ENCODE measurements at places on chromosomes 7 and 10.

- DNase-seq, result no peak
These were observed 317.4 kb upstream of the ZNF32 start for GRCh38 chr10:43965918-43966570.

DNA sequence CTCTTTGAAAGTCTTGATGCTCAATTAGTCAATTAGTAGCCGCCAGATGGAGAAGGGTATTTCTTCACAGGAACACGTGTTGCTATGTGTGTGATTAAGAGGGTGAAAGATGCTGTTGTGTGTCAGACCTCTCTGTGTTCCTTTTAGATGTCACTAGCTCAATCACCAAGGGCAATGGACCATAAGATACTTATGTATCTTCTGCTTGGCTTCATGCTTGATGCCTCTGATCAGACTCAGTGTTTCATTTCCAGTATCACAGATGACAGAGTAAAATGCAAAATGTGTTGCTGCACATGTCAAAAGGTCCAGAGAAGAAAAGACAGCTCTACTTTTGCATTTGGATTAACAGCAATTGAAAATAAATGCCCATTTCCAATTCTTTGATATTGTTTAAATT is 865.9 kb downstream of the CNTNAP2 start:
- DNase-seq, result no peak

GRCh38 chr10:19169684-19170083 is 121.1 kb downstream of the MALRD1 start:
- DNase-seq, result no peak

DNA sequence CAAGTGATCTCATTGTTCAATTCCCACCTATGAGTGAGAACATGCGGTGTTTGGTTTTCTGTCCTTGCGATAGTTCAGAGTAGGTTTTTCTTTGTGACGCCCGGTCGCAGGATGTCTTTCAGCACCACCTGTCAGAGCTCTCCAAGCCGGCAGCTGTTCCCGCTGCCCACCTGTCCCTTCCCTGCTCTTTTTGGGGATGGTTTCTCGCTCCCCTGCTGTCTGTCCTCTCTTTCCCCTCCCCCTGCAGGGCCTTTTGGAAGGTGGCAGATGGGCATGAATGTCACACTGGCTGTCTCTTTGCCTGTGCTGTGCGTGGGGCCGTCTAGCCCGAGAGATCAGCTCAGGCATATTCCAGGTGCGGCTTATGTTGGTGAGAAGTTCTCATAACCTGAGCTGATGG is 137.0 kb downstream of the GRK5 start:
- no peak for DNase-seq

DNA sequence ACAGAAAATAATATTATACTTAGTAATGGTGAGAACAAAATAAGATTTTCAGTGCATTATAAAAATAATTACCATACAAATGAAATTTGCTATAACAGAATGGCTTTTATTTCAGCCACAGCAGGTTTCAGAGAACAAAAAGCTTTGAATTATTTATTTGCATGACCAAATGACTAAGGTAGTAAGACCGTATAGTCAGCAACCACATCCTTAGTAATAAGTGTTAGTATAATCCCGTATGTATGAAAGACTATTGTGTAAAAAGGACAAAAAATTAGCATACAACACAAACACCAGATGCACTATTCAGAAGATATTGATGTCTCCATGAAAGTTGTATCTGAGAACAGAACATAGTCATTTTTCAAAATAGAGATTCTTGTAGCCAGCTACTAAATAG is 12.2 kb downstream of the PDZD8 start:
- DNase-seq, result no peak

DNA sequence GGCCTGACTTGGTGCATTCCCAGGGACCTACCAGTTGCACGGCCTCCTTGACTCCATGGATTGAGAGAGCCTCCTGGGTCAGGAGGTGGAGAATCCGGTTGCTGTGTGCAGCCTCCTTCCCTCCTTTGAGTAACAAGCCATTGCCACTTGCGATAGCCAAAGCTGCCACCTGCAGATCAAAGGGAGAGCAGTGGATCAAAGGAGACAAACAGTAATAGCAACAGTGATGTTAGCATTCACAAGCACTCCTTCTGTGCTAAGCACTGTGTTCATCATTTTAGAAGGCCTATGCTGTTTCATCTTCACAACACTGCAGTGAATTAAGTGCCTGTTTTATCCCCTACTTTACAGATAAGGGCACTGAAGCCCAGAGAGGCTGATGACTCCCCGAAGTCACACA is 40.1 kb downstream of the ALDH18A1 start:
- no peak for DNase-seq

DNA sequence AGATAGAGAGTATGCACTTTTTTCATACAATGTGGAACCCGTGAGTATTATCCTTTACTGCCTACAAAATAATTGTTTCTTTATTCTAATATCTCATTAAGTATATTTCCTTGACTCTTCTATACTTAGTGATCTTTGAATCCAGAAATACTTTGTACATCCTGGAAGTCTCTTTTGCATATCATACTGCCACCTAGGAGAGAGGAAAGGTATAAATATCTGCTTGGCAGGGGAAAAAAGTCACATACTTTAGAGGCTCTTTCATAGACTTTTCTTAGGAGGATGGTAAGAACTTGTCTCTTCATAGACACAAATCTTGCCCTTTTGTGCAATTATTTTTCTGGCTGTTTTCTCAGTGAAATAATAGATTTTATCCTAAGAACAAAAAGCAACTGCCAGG is 436.0 kb downstream of the PAXIP1 start:
- no peak for DNase-seq

- no peak for DNase-seq
These were observed 88.8 kb upstream of the BTBD16 start for GRCh38 chr10:122182308-122182707.

DNA sequence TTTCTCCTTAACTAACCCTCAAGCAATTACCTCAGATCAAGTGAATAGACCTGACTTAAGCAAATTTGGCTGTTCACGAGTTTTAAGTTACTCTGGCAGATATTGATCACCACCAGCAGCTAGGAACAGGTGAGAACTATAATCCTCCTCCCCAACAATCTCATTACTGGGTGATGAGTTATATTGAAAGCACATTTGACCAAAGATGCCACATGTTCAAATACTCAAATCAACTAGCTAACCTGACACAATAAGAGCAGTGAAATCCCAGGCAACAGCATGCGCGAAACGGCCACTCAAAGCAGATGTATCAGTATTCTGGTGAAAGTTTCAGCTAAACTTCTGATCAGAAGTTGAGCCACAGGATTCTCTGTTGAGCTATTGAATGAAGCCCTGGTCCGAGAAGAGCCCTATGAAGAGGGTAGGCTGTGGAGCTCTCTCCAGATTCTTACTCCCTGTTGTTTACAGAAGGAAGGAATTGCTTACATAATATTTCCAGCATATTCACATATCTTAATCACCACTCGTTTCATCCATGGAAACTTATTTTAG is 52.6 kb downstream of the CAV1 start:
- DNase-seq, result no peak

DNA sequence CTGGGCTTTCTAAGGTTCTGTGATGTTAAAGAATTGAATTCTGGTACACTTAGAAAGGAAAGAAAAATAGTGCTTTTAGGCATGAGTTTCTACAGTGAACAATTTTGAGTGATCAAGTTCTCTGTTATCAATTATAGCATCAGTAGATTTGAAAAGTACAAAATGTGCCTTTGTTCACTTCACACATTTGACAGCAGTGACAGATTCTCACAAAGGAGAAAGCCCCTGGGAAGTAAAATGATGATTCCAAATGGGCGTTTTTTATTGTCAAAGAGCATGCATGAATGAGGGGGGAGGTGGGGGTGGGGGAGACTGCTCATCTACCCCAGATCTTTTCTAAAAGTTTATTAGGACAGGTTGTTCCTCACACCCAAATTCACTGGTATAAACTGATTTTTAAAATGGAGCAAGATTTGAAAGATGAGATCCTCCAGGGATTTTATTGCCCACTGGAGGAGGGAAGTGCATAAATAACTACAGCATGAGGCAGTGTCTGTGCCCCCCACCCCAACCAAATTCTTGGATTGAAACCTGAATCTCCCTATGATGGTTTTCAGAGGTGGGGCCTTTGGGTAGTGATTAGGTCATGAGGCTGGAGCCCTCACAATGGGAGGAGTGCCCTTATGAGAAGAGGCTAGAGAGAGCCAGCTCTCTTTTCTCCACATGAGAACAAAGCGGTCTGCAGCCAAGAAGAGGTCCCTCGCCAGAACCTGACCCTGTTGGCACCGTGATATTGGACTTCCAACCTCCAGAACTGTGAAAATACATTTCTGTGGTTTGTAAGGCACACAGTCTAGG is 79.5 kb downstream of the AOAH start:
- no peak for DNase-seq

GRCh38 chr10:62637249-62638061 is 167.1 kb upstream of the ADO start:
- DNase-seq, result no peak

DNA sequence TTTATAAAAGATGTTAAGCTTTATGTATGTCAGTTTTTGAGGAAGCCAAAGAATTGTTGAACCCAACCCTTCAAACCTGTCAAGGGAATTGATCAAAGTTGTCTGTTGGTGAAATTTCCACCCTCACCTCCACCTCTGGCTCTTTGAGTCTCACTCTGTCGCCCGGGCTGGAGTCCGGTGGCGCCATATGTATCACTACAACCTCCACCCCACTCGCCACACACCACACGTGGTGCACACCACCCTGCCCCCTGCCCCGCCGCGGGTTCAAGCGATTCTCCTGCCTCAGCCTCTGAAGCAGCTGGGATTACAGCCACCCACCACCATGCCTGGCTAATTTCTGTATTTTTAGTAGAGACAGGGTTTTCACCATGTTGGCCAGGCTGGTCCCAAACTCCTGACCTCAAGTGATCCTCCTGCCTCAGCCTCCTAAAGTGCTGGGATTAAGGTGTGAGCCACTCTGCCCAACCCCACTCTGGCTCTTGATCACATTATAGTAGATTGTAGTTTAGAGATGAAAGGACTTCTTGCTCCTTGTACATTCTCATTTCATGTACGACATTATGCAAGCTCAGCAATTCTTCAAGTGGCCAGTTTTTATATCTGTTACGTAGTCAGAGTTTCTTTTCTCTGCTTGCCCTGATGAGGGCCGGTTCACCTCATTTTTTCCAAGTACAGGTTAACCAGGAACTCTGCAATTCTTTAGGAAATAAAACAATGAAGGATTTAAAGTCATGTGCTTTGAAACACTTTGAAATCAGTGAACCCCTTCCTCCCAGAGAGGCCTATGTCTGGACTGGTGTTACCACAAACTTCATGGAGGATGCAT is 7.0 kb downstream of the BAMBI start:
- no peak for DNase-seq

DNA sequence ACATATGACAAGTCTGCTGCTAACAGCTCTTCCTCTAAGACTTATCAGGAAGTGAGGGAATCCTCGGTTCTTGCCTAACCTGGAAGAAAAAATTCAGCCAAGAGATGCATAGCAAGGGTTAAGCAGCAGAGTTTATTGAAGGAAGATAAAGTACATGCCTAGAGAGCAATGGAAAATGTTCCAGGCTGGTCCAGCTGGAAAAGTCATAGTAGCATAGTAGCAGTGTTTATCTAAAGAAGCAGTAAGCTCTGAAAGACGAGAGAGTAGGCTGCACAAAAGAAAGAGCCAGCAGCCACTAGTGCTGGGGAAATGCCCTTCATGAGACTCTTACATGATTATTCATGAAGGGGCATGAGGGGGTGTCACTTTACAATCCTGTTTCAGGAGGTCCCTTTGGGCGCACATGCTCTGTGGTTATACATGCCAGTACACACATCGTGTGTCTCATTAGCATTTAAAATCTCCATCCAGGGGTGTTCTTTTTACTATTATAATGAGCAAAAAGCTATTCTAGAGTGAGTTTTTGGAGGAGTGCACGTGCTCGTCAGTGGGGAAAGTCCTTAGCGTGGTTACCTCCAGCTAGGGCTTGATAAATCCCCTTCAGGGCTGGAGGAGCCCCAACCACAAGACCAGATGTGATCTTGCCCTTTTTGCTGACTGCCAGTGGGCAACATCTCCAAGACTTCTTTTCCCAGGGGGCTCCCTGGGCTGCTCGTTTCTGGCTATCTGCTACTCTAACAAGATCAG is 716.1 kb downstream of the PARD3 start:
- DNase-seq, result no peak

DNA sequence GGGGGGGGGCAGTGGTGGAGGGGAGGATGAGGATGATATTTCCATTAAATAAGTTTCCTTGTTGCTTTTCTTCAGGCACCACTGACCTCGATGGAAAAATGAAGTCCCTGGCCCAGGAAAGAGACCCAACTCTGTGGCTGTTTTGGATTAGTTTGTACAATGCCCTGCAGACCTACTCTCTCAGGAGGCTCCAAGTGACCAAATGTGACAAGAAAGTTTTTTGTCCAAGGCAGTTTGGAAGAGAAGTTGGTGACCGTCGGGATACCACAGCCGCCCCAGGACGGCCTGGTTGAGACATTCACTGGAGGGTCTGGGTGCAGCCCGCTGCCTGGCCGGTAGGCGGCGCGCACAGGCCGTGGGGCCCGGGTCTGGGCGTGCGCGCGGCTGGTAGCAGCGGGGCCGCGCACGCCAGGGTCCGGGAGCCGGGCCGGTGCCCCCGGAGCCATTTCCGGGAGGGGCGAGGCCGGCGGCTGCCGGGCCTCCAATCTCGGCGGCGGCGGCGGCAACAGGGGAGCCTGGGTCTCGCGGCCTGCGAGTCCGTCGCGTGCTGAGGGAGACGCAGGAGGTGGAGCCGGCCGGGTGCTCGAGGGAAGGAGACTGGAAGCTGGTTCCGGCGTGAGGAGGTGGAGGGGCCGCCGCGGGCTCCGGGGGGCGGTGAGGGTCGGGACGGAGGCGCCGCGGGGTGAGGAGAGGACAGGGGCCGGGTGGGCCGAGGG is at the start of gene SGPL1:
TSS of gene SGPL1 (plus strand) at position 445 of the 716 bp plus-strand sequence. CDS start 906 bp downstream, outside the sequence.
- peak; percentile 99 for DNase-seq

DNA sequence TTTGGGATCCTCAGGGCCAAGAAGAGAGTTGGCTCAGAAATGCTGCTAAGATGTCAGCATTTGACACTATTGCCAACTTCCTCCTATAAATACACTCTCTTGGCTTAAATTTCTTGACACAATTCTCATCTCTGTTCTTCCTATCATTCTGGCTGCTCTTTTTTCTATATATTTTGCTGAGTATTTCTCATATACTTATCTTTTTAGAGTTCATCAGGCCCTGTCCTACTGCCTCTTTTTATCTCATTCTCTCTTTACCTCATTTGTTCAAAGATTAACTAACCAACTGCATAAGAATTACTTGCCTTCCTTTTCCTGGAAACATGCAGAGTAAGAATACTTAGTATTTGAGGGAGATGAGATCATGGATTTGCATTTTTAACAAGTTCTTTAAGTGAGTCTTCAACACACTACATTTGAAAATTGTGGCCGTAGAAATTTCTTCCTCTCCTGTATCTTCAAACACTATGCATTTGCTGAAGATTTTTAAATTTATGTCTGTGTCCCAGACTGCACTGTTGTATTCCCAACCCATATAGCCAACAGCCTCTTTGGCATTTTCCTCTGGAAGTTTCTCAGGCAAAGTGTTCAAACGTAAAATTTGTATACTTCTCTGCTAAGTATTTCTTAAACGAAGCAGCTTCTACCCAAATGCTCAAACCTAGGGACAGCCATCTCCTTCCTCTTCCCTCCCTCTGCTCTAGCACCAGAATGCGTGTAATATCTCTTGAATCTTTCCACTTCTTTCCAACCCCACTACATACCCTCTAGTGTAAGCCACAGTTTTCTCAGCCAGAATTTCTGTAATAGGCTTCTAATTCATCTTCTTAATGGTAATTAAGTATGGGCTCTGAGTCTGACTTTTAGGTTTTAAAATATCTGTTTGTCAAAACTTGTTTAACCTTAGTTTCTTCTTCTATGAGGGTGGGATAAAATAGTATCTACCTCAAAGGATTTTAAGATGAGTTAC is 35.5 kb downstream of the ARL4A start:
- DNase-seq, result peak; percentile 85

GRCh38 chr7:29989257-29989995 is at the start of gene SCRN1:
Gene SCRN1 (minus strand): TSS chr7:29989801. CDS start chr7:29969067, 20,734 bp downstream.
- DNase-seq, result no peak

GRCh38 chr7:154304740-154305700 is 252.8 kb downstream of the DPP6 start:
- DNase-seq, result no peak

Data from K562 (cell line).